Kidney (tissue), 22 donors: ENCODE measurements at places on chromosomes 5 and 9.

GRCh38 chr5:116343961-116344360, 230.7 kb downstream of the SEMA6A start:
- DNase-seq = no peak

DNA sequence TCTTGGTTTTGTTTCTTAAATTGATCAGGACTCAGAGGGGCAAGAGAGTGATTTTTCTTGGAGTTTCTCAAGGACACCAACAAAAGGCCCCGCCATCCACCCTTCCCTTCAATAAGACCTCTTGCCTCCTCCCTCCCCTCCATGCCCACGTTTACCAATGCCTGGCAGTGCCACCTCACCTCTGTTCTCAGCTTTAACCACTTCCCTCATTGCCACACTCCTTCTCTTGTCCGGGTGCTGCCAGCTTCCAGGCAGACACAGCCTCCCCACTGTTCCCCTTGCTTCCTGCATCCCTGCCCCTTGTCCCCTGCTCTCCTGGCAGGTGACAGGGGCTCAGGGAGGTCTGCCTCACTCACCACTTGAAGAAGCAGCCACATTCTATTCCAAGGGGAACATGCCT, 90.8 kb downstream of the LHX2 start:
- DNase-seq = no peak

DNA sequence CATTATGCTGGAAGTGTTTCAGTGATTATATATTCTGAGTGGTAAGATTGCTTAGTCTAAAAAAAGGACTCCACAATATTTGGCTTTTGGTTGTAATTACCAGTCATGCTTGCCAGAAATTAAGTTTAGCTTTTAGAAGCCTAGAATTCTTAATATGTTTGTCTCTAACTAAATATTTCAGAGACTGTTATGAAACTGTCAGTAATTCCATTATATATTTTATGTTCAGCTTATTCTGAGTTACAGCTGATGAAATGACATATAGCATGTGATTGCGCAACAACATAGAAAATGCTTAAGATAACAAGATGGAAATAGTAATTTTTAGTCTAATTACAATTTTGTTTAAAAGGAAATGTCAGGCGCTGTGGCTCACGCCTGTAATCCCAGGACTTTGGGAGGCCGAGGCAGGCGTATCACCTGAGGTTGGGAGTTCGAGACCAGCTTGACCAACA, 44.2 kb downstream of the KIAA1958 start:
- DNase-seq = no peak

DNA sequence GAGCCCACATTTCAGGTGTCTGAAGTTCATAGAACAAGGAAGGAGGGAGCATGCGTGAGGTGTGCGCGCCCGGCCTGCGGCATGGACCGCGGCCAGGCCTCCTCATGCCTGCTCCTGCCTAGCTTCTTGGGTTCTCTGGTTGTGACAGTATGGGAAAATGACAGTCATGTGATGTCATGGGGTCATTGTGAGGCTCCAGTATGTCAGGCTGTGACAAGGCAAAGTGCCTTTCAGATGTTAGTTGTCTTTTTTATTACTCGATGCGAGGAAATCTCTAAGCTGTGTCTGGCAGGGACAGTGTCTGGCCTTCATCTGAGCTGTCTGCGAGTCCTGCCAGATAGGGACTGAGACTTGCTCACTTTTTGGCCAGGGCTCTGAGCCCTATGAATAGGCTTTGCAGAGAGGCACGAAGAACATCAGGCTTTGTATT, 13.3 kb downstream of the UCK1 start:
- DNase-seq = no peak

GRCh38 chr5:160507221-160507721, 85.6 kb downstream of the PTTG1 start:
- no peak for DNase-seq

DNA sequence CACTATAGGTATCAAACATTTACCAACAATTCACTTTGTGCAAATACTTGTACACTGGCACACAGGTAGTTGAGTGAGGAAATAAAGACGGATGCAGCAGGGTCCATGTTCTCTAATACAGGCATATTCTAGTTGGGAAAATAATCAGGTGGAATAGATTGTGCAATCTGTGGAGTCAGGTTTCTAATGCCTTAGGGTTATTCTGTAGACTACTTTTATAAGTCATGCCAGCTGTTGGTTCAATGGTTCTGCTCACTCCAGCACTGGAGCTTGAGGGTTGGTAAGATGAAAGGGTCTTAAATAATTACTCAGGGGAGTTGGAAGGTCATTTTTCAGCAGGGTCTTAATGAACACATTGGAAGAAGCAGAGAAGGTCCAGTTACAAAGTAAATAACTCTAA, 690.3 kb upstream of the DMAC1 start:
- DNase-seq = no peak

GRCh38 chr5:57366744-57367143, 115.9 kb downstream of the ACTBL2 start:
- no peak for DNase-seq

- no peak for DNase-seq
Measured at GRCh38 chr5:170297589-170298462, at the start of gene LCP2. TSS of gene LCP2 (minus strand) at chr5:170297777. CDS start at chr5:170297611, 166 bp downstream.

- no peak for DNase-seq
Measured at GRCh38 chr5:60232036-60232795, 338.7 kb upstream of the PDE4D start.

- DNase-seq = no peak
Measured at GRCh38 chr5:114648940-114649339, 287.1 kb downstream of the KCNN2 start.

GRCh38 chr9:122835313-122835731, 6.9 kb upstream of the PDCL start:
- no peak for DNase-seq
